Activated naive CD4-positive, alpha-beta T cell (primary cell): ENCODE measurements at places on chromosomes 6 and 20.

DNA sequence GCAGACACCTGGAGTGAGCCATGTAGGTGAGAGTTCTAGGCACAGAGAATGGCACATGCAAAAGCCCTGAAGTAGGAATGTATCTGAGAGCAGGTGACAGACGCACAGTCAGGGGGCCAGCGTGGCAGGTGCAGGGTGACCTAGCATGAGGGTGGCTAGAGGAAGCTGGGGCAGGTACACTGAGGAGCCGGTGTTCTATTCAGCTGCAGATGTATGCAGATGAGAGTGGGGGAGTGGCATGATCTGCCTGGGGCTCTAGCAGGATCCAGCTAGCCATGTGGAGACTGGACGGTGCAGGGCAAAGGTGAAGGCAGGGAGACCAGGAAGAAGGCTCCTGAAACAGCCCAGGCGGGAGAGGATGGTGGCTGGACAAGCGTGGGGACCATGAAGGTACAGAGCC, 10.7 kb downstream of the PEDS1 start:
- no peak for DNase-seq

DNA sequence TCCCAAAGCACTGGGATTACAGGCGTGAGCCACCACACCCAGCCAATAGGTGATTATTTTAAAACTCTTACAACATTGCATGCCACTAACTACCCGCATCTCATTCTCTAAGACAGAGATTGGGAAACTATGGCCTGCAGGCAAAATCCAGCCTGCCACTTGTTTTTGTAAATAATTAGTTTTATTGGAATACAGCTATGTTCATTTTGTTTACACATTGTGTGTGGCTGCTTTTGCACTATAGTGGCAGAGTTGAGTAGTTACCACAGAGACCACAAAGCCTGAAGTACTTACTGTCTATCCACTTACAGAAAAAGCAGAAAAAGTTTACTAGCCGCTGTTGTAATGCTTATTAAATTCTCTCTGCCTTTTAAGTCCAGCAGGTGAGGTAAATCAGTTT, 16.4 kb upstream of the PKIG start:
- no peak for DNase-seq

GRCh38 chr20:60624066-60624465, 628.0 kb upstream of the CDH4 start:
- no peak for DNase-seq

- no peak for DNase-seq
Measured at GRCh38 chr20:14991023-14991422, 653.6 kb upstream of the FLRT3 start.

- no peak for DNase-seq
Measured at GRCh38 chr6:43712579-43712978, 25.0 kb upstream of the MRPS18A start.

GRCh38 chr20:59307270-59307669, 6.9 kb downstream of the EDN3 start:
- no peak for DNase-seq

GRCh38 chr20:10523443-10523842, 88.3 kb downstream of the SLX4IP start:
- DNase-seq = no peak

- peak; percentile 11 for DNase-seq
Measured at GRCh38 chr20:45823949-45824835, 2.9 kb downstream of the TNNC2 start.

- DNase-seq = peak; percentile 94
Measured at GRCh38 chr20:62937268-62938104, 461 bp upstream of the GID8 start.
